Activated CD8-positive, alpha-beta memory T cell treated with anti-CD3 and anti-CD28 coated beads for 1 hour (primary cell): ENCODE measurements at places on chromosomes 2 and 18.

DNA sequence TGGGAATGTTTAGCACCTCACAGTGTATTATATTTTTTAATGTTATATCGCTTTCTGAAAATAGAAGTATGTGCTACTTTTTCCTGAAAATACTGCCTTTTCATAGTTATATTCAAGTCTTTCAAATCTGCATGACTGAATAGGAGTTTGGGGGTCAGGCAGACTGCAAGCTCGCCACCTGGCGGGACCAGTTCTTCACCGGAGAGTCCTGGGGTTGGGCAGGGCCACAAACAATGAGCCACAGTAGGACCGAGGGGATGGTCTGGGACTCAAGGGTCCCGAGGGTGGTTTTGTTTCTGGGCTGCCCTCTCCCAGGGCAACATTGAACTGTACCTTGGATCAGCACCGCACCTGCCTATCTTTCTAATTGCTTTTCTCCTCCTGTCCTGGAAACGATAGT, 70.6 kb downstream of the VWA3B start:
- DNase-seq = no peak

GRCh38 chr2:27095745-27096651, 9.4 kb downstream of the KHK start:
- DNase-seq = no peak

GRCh38 chr18:10973567-10974203, 175.7 kb downstream of the PIEZO2 start:
- no peak for DNase-seq

- no peak for DNase-seq
Measured at GRCh38 chr2:150866431-150866830, 379.0 kb upstream of the RND3 start.

- no peak for DNase-seq
Measured at GRCh38 chr2:170301626-170302025, 123.7 kb downstream of the MYO3B start.

- DNase-seq = no peak
Measured at GRCh38 chr18:44672506-44672905, 8.2 kb upstream of the SETBP1 start.

DNA sequence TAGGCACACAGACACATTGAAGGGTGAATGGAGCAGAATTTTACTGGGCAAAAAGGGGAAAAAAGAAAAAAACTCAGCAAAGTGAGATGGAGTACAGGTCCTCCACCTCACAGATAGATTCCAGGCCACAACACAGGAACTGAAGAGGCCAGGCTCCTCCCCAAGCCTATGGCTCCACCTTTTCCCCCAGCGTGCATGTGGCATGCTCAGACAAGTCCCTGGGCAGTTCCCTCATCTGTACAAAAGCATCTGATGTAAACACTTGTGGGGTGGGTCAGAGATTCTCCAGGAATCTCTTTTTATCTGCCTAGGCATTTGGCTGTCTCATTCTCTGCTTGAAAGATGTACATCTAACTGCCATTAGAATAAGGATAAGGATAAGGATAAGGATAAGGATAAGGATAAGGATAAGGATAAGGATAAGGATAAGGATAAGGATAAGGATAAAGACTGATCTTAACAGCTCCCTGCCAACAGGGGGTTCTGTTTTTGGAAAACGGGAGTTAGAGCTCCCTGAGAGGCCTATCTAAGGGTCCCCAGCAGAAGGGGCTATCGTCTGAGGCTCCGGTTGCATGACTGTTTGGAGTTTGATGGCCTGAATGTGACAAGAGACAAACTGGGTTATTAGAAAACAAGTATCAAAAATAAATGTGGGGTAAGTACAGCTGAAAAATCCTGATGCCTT, 17.2 kb upstream of the ASXL3 start:
- DNase-seq = no peak

DNA sequence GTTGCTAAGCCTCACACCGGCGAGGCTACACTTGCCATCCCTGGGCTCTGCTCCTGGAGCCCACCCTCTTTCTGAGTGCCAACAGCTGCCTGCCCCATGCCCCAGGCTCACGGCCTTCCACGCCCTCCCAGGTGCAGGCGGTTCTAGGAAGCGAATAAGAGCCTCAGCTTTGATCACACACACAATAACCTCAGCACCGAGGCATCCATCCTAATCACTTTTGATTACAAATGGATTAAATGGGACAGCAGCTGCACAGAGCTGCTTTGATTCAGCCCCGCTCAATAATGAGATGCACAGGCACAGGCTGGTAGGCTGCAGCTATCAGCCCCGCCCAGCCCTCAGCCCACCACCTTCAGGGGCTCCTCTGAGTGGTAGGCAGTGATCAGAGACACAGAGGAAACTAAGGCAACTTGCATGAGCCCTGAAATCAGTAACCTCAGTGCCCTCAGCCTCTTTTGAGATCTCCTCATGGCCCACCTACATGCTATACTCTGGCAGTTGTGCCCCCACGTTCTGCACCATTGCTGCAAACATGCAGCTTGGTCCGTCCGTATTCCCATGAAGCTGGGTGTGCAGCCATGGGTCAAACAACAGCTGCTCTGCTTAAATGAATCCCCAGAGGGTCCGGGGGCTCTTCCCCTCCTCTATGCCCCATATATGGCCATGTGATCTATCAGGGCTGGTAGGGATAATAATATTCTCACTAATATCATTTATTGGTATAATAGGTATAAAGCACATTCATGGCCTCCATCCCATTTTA, 171.4 kb downstream of the SETBP1 start:
- DNase-seq = no peak

DNA sequence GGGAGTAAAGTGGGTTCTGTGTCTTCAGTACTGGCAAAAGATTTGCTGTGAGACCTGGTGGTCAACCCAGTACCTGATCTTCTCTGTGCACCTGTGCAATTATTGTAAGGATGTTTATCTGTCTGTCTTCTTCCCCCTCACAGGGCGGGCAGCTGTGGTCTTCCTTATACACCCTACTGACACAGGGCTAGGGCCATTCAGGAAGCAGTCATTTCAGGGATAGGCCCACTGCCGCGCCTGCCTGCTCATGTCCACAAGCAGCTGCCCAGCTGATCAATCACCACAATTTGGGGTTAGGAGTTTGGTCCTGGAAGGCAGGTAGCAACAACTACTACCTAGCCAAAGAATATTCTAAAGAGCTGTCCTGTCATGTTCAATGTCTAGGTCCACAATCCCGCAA, 1.2 kb upstream of the CNNM4 start:
- DNase-seq = no peak

DNA sequence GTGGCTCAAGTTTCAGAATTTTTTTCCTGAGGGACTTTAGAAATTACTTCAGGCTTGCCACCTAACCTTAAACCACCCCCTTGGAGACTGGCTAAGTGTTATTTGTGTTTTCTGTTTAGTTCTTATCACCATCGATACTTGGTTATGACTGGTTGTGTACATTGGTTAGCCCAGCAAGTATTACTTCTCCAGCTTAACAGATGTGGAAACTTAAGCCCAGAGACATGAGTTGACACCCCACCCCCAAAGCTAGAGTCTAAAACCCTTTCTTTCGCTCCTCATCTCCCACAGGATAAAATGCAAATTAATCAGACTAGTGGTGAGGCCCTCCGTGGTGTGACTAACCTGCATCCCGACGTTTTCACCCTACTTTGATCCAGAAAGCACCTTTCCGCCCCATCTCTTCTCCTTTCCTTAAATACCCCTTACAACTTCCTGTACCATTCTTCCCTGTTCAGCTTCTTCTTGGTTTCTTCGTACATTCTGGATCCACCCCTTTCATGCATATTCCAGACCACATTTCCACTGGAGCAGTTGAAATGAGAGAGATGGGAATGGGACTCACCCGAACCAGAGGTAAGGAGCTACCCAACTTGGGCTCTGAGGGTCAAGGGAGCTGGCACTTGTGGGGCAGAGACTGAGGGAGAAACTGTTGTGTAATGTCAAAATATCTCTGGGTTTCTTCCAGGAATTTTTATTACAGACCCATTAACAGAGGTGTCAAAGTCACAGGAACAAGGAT, 819 bp upstream of the MAP3K2 start:
- no peak for DNase-seq

DNA sequence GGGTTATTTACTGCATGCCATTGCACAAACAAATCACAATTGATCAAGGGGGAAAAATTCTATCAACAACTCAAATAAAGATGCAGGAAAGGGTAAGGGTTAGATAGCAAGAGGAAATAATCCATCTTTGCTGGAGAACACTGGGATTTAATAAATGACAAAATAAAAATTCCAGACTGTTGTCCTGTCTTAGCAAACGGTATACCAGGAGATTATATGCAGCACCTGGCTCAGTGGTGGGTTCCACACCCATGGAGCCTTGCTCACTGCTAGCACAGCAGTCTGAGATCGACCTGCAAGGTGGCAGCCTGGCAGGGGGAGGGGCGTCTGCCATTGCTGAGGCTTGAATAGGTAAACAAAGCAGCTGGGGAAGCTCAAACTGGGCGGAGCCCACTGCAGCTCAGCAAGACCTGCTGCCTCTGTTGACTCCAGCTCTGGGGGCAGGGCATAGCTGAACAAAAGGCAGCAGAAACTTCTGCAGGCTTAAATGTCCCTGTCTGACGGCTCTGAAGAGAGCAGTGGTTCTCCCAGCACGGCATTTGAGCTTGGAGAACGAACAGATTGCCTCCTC, 296.5 kb upstream of the THSD7B start:
- DNase-seq = no peak

DNA sequence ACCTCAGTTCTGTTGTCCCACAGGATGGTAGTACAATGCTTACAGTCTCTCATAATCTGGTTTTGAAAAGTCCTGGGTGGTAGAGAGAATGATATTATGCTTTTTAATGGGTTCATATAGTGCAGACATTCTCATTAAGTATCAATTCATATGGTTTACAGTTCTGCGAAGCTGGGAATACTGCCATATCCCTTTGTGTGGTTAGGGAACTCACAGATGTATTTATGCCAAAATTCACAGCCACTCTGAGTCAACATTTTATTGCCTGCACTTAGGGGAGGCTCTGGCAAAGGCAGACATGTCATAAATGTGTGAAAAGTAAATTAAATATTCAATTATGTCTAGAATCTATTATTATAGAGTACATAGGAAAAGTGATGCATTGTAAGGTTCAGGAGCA, 808.2 kb downstream of the SUCLG1 start:
- no peak for DNase-seq

GRCh38 chr2:159773426-159773825, 24.6 kb downstream of the CD302 start:
- DNase-seq = no peak

- no peak for DNase-seq
Measured at GRCh38 chr18:79321625-79322405, 73.9 kb upstream of the NFATC1 start.

DNA sequence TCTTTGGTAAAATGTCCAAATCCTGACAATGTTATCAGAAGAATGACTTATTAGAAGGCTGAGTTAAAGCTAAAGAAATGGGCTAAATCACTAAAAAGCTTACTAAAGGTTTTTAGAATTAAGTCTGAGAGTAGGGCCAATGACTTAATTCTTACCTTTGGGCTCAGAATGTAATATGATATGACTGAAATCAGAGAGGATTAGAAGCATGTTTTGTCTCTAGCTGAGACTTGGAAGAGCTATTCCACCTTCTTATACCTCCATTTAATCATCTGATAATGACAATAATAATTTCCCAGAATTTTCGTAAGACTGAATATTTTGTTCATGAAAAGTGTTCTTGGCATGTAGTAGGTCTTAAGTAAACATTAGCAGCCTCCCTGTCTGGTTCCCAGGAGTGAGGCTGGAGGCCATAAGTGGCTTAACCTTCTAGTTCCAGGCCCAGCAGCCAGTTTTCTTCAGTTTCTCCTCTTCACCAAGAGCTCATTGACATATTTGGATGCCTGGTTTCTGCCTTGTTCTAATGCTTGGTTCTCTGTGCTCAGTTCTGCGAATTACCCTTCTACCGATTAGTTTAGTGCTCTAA, 25.5 kb upstream of the E2F6 start:
- no peak for DNase-seq

DNA sequence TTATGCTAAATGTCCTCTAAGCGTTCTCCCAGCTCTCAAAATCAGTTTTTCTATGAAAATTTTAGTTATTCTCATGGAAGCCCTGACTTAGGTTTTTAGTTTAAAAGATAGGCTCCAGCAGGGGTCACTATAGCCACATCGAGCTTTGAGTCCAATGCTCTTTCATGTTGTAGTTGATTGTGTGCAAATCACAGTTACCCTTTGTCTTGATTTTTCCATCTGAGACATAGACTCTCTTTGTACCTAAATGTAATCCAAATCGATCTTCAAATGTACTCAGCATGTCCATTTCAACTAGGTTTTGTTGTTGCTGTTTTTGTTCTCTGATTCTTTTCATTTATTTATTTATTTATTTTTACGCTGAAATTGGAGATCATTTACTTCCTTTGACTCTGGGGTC, 26.4 kb upstream of the MSTN start:
- DNase-seq = no peak

GRCh38 chr2:176110415-176111308, 3.6 kb downstream of the HOXD11 start:
- no peak for DNase-seq

DNA sequence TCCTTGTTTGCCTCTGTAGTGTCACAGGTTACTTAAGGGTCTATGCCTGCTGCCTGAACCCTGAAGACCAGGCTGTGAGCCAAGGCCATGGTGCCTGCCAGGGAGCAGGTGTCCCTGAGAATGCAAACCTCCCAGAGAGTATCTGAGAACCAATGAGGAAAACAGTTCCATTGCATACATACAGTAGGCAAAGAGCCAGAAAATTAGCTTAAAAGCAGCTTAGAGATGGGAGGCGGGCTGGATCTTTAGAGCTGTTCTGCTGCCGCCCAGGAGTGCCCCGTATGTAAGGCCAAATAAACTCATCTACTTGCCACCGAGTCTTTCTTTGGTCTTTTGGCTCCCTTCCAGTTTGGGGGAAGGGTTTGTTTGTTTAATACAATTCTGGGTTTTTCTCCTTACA, 327.9 kb downstream of the CLIP4 start:
- DNase-seq = no peak

DNA sequence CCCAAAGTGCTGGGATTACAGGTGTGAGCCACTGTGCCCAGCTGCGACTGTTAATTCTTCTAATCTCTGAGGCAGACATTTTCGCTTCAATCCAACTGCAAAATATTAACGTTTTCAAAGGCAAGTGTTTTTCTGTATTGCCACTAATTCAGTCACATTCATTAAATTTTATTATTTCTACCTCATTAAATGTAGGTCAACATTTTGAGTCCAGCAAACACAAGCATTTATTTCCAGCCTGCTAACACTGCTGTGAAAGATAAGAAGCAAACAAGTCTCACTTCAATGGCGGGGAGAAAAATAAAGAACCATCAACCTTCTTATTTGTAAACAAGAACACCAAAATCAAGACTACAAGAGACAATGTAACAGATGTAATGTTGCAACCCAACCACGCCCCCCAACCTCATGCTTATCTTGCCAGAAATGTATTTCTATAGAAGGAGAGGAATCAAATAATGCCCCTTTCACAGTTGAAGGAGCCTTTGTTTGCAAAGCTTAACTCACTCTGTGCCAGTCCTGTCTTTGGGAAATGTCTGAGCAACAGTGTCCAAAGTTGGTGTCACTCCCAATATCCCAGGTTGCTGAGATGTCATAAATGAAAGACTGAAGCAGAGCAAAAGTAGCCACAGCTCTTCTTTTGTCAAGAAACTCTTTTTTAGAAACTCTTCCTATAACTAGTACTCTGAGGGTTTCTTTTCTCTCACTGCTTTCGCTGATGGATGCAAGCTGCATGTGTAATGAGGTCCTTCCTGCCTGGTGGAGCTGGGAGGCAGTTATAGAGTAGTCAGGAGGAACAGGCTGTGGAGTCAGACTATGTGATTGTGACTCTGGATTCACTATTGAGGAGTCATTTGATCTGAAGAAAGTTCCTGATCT, 8.6 kb downstream of the DOCK10 start:
- no peak for DNase-seq
